EL (cell line): ENCODE measurements at places on chromosomes 2 and 18.

DNA sequence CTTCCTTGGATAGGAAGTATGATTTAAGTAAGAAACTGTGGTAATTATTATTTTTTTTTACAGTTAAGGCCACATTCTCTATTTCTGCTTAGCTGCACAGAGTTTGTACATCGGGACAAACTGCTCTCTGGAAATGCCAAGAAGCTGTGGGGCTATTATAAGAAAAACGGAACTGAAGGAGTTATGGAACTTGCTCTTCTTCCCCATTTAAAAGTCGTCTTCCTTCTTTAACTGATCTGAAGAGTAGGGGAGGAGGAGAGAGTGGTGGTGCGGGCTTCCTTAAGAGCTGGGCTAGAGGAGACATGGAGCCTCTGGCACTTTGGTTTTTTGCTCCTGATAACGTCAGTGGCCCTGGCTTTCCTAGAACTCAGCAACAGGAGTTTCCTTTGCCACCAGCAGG lies 54.4 kb downstream of the RAB31 start:
- DNase-seq, result no peak

DNA sequence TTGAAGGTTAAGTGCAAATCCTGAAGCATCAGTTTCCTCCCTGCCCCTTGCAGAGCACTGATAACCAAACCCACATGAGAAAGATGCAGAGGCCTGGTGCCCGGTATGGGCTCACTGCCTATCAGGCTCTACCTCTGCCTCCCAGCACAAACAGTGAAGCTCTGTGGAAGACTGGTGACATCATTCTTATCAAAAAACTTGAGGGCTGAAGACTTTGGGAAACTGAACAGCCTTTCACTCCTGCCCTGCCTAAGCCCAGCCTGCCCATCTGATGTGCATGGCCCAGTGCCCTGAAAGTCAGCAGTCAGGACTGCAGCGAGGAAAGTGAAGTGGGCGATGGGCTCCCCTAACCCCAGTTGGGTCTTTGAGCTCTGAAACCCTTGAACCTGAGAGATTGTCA lies 174.8 kb upstream of the ARL4C start:
- DNase-seq, result no peak

DNA sequence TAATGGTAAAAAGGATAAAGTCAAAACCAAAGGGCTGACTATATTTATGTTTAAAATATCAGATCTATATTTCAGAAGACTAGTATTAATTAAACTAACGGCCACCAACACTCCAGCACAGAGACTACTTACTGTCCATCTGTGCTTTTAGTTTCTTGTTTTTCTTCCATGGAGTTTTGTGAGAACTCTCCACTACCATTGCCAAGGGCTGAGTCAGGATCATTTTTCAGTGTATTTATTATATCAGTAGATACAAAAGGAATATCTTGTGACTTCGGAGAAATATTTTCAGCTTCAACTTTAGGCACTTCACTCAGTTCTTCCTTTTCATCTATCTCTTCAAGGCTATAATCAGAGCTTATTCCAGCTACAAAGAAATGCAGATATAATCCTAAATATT lies 79.1 kb upstream of the GRB14 start:
- no peak for DNase-seq

GRCh38 chr18:28485918-28486317 lies 309.0 kb upstream of the CDH2 start:
- DNase-seq, result no peak

- DNase-seq, result no peak
Observed at GRCh38 chr18:79107886-79108285, 38.7 kb downstream of the ATP9B start.

DNA sequence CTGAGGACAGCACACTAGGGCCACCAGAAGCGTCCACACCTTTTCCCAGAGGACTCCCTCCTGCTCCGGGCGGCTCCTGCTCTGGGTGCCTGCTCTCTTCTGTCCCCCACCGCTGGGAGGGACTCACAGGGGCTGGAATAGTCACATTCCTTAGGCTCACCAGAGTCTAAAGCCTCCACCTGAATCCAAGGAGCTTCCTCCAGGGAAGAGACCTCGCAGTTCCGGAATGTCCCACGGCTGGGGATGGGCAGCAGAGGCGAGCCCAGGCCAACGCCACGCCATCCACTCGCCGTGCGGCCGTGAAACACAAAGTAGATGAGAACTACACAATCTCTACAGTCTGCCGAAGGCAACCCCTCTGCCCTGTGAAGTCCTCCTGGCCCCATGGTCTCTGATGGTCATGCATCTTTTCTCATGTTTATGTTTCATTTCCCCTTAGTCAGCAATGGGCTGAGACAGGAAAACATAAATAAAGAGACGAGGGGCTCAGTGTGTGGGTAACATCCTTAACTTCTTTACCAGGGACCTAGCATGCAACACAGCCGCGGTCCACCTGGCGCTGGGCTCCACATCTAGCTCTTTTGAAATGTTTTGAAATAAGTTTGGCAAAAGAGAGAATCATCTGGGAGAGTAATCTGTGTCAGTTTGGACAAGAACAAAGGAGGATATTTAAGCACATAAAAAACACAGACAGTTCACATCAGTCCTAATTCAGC lies 98.4 kb downstream of the PXDN start:
- no peak for DNase-seq

- no peak for DNase-seq
Observed at GRCh38 chr2:138121666-138122661, 157.7 kb downstream of the HNMT start.

DNA sequence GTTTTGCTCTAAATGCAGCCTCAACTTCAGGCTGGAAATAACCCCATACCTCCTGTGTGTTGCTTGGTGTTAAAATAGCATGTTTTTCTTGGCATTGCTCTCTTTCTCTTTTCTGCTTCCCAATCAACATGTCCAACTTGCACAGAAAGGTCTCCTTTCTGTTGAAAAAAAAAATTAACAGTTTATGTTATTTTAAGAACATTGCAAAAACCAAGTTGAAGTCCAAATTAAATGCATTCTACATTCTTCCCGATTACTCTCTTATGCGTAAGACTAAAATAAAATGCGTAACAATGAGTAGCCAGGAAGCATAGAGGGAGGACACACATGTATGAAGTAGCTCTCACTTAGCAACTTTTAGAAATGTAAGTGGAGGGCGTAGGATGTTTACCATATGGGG lies 1406.1 kb upstream of the NXPH2 start:
- DNase-seq, result no peak

DNA sequence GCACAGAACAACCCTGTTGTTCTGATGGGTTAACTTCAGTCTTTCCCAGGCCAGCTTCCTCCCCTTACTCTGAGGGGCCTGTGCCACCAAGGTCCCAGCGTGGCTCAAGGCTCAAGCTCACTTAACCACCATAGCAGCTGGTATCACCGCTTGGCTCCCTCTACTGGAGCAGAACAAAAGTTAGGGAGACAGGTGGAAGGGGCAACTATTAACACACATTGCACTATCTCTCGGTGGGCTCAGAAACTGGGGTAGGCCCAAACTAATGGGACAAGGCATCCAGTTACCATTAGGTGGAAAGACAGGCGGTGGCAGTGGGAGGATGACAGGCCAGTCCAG lies 88.7 kb upstream of the ATL2 start:
- peak; percentile 20 for DNase-seq

DNA sequence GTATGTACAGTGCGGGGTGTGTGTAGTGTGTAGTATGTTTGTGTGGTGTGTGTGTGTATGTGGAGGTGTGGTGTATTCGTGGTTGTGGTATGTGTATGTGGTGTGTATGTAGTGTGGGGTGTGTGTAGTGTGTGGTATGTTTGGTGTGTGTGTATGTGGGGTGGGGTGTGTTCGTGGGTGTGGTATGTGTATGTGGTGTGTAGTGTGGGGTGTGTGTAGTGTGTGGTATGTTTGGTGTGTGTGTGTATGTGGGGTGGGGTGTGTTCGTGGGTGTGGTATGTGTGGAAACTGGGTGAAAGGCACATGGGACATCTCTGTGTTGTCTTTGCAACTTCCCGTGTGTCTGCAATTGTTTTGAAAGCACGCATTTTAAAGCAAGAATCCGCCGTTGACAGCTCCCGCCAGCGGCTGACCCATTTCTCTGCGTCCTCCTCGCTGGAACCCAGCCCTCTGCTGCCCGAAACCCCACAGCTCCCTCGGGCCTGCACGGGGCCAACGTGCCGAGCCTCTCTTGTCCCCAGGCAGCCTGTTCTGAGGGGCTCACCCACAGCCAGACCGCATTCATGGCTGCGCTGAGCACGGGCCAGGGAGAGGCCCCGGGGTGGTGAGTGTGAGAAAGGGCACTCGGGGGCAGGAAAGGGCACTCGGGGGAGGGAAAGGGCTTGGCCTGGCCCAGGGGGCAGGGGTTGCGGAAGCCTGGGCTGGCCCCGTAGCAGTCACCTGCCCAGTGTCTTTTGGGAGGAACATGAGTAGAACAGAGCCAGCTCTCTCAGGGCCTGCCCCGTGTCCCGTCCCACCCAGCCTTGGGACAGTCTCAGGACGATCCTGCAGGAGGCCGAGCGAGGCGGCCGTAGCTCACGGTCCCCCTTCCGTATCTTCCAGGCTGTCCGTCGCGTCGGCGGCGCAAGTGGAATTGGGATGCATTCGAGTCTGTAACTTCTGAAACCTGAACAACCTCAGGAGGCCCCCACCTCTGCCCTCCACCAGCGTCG lies 61.4 kb downstream of the TWIST2 start:
- no peak for DNase-seq

GRCh38 chr2:98903064-98903355 lies 33.0 kb downstream of the CRACDL start:
- DNase-seq, result no peak

GRCh38 chr2:136327162-136327852 lies 209.4 kb upstream of the CXCR4 start:
- peak; percentile 30 for DNase-seq

DNA sequence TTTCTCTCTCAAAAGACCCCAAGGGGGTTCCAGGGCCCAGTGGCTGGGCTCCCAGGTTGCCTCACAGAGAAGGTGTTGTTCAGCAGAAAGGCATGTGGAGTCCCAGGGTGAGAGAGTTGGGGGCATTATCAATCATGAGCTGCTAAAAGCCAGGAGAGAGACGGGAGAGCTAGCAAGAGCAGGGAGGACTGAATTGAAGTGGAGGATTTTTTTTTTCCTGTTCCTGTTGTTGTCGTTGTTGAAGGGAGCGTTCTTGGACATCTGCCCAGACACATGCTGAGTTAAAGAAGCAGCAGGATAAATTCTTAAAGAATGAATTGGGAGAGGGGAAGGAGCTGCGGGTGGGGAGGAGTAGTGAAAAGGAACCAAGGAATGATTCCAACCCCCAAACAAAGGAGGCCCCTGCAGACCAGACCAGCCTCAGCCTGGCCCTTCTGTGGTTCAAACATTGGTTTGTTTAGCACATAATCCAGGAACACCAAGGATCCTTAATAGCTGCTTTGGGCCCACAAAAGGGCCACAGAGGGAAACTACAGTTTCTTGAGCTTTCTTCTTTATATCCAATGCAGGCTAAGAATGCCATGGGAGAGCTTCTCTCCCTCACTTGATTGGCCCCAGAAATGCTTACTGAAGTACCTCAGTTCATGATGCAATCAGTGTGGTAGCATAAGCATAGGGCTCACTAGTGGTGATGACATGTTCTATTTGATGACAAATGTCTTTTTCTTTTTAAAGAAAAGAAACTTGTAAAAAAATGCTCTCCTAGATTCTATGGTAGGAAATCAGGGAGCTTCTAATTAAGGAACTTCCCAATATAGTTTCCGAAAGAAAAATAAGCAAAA lies 146.0 kb downstream of the SETBP1 start:
- peak; percentile 89 for DNase-seq

GRCh38 chr18:47204908-47205522 lies 28.9 kb upstream of the IER3IP1 start:
- peak; percentile 37 for DNase-seq

DNA sequence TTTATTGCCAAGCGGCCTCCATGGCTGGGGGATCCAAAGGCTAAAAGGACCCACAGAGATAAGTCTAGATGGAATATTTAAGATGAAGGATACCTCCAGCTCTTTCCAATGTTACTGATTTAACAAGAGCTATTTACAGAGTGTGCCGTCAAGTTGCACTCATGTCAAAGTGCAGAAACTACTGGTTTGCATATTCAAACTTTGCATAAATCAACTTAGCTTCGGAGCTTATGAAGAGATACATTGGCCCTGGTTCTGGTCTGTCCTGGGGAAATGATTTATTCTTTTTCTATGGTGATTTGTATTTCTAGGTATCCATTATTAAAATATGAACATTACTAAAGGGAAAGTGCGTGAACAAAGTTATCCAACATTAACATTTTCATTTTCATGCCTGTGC lies 14.4 kb upstream of the MYO5B start:
- no peak for DNase-seq

DNA sequence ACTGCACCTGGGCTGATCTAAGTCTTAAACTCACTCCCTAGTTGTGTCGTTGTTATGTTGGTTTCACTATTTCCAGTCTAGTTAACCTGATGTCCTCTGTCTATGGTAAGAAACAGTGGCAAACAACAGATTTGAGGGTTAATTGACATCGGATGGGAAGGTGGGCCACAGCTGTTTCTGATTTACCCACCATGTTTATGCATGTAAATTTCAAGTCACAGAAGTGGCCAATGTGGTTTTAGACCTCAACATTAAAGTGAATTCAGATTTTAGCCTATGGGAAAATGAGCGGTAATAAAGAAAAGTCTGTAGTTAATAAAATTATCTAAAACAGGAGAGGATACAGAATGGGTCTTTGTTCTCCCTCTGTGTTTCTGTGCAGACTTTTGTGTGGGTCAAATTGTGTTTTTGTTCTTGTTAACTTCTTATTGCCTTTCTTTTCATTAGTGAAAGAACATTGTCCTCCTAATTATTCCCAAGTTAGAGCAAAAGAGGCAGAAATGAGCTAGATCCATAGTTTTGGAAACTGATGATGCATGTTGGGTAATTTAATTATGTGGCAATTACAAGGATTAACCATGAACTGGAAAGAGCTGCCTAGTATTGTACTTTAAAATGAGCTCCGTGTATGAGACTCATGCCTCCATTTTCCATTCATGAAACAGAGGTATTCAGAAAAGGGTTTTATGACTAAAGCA lies 83.2 kb downstream of the LAMA3 start:
- DNase-seq, result no peak

GRCh38 chr2:198717451-198717850 lies 740.3 kb downstream of the SATB2 start:
- DNase-seq, result no peak

DNA sequence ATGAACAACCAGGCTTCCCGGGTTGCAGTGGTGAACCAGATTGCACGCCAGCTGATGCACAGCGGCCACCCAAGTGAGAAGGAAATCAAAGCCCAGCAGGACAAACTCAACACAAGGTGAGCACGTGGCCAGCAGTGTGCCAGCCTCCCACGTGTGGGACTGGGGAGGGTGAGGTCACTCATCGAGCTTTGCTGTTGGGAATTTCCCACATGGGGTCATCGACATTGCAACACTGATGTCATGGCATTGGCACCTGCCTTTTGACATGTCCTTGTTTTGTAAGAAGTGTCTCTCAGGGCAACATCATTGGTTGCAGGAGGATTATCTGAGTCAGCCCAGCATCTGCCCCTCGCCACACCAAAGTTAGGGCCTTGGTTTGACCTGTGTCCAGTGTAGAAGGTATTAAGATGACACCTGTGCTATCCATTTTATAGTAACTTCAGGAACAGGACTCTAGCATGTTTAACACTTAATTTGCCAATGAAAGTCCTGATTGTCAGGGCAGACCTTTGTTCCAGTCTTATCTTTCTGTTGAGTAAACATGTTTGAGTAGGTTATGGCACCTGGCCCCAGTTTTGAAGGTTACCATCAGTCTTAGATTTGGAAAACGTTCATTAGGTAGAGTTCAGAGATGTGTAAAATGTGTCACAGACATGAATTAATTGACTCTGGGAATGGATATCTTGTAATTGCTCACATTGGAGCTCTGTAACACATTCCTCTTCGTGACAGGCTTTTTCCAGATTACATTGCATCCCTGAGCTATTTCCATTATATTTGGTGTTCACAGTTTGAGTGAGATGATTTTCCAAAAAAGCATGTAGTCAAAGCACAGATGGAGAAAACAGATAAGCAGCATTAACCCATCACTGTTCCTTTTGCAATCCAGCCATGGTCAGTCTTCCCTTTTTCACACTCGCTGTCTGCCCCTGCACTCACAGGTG lies 93.3 kb upstream of the EML6 start:
- peak; percentile 83 for DNase-seq
